Stimulated activated CD4-positive, alpha-beta T cell treated with anti-CD3 and anti-CD28 coated beads, Interleukin-4, amount 100 ng/mL, for 1 hour (primary cell): ENCODE measurements at places on chromosomes 3 and 15.

DNA sequence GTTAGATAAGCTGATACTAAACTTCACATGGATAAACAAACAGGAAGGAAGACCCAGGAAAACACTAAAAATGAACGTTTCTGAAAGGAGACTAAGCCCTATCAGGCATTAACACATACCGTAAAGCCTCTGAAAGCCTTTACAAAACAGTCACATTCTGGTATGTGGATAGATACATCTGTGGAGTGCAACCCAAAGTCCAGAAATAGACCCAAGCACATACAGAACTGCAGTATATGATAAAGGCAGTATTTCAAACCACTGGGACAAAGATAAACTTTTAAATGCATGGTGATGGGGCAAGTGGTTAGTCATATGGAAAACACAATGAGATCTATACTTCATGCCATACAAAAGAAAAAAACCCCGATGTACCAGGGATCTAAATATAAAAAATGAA, 26.0 kb downstream of the DCBLD2 start:
- no peak for DNase-seq

- no peak for DNase-seq
These were observed 231.2 kb downstream of the CACNA2D3 start for GRCh38 chr3:54353546-54353945.

DNA sequence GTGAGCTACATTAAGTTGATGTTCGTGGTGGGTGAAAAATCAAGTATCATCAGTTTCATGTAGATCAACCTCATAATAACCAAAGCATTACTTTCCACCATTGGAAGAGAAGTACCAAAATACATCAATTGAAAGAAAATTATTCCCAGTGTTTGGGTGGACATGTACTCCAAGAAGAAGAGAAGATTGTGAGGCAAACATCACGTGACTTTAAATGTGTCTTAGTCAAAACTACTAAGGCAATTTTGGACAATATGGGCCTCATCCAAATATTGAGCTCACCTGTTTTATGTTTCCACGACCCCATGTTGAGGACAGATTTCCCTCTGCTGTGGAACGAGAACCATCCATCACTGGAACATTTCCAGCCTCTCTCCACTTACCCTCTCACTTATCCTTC, 303.0 kb upstream of the LMCD1 start:
- no peak for DNase-seq

DNA sequence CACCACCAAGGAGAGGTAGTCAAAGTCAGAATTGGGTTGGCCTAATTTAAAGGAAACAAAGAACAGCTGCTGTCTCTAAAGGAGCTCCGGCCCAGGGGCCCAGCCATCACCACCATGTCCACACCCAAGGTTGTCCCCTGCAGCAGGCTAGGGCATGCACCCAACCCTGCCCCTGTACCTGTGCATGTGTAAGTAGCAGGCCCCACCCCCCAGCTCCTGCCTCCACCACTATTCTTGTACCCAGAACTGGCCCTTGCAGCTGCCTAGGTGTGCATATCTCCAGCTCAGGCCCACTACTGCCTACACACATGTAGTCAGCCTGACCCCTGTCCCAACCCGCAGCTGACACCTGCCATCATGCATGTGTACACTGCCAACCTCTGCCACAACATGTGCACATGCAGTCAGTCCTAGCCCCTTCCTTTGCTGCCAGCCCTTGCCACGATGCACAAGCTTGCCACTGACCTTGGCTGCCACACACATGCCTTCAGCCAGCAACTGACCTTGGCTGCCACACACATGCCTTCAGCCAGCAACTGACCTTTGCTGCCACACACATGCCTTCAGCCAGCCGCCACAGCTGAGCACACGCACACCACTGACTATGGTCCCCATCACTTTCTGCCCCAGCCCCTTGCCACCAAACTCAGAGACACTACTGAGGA, 39.7 kb downstream of the FGF12 start:
- DNase-seq: no peak
